ENCODE measurements at places on chromosomes 7 and 10.

DNA sequence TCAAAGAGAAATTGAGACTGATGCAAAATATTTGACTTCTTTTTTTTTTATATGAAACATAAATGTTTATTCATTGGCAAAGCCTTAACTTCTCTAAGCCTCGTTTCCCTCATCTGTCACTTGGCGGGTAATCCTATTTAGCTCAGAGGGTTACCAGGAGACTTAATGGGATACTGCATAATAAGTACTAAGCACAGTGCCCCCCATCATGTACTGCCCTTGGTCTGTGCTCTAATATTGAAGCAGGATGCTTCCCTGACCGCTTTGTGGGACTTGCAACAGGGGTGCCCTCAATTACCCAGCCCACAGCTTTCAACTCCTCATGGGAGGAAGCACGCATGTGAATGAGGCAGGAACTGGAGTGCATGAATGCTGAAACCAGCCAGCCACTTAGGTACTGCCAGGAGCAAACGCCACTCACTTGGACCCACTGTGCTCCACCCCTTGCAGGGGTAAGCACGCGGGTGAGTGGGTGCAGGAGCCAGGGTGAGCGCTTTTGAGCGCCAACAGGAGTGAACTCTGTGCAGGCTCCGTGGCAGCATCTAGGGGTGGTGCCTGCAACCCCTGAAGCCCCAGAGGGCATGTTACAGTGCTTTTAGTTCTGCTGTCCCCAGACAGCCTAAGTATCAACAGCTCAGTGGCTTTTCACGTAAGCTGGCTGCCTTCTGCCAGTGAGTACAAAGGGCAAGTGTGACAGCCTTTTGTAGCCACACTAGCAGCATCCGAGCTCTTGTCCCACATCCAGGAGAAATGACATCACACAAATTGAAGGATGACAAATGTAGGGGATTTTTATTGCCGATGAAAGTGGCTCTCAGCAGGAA, 209.8 kb upstream of the C7orf33 start:
- no peak for DNase-seq

DNA sequence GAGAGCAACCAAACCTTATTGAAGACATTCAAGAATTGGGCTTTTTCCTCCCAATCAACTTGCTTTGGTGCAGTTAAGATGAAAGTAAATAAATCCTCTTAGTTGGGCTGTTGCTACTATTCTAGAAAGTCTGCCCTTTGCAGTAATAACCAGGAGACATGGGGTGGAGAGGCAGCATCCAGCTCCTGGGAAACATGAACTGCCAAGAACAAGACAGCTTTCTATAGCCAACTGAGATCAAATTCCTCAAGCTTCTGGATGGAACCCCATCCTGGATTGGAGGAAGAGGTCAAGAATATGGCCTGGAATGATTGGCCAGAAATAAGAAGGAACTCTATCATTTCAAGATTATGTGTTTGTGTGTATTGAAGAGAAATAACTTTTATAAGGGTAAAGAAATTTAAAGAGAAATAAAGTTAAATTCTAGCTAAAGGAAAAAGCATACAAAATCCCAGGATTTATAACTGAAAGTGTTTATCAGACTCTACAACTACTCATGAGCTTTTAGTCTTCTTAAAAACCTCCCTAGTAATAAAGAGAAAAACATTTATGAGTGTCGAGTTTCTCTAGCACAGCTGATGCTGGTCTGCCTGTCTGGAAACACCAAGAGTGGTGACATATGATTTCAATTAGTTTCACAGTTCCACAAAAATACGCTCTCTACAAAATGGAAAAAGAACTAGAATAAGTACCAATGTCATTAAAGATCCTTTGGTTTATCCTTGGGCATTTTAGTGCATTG, 70.1 kb upstream of the COL1A2 start:
- DNase-seq = no peak

- no peak for DNase-seq
These were observed 19.7 kb downstream of the LIPK start for GRCh38 chr10:88725798-88726197.

DNA sequence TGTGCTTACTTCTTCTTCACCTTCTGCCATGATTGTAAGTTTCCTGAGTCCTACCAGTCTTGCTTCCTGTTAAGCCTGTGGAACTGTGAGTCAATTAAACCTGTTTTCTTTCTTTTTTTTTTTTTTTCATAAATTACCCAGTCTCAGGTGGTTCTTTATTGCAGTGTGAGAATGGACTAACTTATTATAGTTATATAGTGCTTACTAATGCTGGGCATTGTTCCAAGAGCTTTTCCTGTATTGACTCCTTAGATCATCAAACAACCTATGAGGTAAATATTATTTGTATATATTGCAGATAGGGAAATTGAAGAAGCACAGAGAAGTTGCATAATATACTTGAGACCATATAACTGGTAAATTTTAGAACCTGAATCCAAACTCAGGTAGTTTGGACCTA, 98.1 kb downstream of the MBL2 start:
- DNase-seq = no peak

DNA sequence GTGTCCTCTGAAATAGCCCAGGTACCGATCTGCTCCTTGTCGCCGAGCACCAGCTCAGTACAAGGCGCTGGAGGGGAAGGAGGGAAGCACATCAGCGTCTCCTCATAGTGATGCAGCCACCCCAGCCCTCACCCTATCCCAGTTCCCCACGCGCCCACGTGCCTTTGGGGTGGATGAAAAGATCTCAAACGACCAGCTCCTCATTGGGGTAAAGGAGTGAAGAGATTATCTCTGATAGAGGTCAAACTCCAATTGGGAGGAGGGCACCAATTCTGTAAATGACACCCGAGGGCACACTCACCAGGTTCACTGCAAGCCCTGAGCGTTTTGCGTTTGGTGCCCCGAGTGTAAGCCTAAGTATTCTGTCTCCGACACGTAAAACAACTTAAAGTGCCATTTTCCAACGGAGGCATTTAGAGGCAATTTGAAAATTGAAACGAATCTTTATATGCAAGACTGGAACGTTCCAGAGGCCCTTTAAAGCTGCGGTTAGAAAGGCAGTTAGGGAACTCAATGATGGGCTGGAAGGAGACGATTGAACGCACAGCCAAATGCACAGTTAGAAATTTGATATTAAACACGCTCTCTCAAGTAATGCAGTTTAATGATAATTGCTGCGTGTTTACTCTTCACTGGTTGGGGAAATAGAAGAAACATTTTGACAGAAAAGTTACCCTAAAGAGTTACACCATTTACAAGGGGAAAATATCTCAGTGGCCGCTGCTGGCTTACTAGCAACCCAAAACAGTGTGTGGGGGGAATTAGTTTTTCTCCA, 8.9 kb upstream of the EMX2 start:
- DNase-seq = no peak

DNA sequence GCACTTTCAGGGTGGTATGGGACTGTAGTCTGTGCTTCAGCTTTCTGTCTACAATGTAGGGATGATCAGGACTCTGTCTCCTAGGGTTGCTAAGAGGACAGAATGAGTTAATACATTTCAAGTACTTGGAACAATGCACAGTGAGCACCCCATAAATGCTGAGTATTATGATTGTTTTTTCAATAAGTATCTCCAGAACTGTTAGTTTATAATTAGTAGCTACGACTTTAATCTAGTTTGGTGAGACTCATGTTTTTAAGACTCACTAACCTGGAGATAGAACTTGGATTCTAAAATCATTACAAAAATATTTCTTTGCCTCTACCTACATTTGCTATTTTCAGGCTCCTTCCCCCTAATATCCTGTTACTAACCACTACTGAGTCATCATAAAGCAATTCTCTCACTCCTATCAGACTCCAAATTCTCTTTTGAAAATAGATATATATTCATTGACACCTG, 95.3 kb downstream of the CPED1 start:
- DNase-seq = no peak

DNA sequence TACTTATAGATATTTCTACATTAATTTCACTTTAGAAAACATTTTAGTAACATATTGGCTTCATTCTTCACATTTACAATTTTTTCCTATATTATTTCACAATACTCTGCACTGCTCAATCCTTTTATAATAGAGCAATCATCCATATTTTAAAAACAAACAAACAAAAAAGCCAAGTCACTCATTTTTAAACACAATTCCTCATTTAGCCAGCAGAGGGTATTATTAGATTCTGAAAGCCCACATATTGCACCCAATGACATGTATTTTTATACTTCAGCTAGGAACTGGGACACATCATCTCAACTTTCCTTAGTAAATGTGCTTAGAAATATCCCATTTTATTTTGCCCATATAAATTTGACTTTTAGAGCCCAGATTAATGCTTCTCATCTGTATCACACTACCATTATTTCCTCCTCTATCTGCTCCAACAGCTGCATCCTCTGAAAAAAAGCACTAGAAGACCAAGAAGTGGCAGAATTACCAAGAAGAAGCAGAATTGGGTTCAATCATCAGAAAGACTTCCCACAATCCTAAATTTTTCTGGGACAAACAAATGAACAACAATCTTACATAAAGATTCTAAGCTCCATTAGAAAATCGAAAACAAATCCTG, 29.5 kb downstream of the CTNNA3 start:
- no peak for DNase-seq

DNA sequence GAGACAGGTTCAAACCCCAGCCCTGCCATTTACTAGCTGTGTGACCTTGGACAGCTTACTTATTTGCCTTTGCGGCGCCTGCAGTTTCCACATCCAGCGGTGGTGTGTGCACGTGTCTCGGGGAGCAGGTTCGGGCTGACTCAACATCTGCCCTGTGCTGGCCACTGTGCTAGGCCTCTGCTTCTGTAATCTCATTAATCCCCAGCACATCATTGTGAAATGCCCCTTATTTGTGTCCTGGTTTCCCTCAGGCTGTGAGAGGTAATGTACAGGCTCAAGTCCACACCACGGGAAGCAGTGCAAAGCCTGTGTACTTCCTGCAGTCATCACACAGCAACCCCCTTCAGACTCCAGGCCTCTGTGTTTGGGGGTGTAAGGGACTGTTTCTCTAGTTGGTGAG, 285.7 kb downstream of the RPS24 start:
- no peak for DNase-seq

- no peak for DNase-seq
These were observed 26.5 kb upstream of the BET1 start for GRCh38 chr7:94030634-94031033.

- peak; percentile 60 for DNase-seq
These were observed 49.9 kb upstream of the STEAP1B start for GRCh38 chr7:22549667-22550513.

GRCh38 chr10:60139290-60139689, 232.9 kb upstream of the CCDC6 start:
- DNase-seq = no peak

DNA sequence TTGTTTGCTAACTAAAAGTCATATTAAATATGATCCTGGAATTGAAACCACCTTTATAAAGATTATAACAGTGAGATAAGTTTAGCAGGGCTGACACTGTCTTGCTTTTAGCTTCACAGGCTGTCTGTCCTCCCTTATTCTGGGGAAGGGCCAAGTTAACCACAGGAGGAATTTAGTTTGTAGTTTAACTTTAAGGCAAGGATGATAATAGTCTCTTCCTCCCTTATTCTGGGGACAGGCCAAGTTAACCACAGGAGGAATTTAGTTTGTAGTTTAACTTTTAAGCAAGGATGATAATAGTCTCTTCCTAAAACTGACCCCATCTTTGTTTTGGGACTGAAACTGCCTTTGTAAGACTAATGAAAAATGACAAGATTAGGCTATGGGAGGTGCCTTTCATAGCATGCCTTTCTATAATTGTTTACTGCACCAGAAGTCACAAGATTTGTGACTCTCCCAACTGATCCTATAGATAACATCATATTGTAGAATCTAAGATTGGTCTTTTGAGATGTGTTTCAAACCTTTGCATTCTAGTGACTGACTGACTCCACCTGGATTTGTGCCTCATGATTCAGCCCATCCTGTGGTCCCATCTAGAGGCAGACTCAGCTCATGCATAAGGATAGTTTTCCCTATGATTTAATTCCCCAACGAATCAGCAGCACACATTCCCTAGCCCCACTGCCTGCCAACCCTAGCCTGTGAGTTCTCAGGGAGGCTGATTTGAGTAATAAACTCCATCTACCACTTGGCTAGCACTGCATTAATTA, 212.0 kb downstream of the MAGI2 start:
- DNase-seq = no peak

DNA sequence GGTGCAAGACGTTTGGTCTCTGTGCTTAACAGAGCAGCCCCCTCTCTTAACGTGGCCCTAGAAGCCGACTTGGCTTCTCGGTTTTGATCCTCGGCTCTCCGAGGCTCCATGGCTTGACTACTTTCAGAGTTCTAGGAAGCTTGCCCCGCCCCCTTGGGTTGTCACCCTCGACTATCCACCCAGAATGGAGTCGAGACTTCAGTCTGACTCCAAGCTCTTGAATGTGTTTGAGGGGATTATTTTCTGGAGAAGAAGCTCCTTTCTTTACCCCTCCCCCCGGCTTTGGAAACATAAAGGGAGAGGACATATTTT, 448 bp downstream of the SEC24C start:
- peak; percentile 78 for DNase-seq

DNA sequence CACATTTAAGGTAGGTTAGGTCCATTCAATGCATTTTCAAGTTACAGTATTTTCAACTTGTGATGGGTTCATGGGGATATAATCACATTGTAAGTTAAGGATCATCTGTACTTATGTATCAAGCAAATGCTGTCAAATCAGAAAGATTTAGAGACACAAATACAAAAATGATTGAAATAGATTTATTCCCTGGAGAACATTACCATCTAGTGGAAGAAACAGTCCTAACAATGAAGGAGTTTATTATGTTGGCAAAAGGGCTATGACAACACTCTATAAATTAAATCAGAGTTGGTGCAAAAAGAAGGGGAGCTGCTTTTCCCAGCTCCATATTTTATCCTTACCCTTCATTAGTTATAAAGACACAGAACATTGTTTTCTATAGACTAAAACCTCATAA, 69.0 kb downstream of the PRSS58 start:
- no peak for DNase-seq

DNA sequence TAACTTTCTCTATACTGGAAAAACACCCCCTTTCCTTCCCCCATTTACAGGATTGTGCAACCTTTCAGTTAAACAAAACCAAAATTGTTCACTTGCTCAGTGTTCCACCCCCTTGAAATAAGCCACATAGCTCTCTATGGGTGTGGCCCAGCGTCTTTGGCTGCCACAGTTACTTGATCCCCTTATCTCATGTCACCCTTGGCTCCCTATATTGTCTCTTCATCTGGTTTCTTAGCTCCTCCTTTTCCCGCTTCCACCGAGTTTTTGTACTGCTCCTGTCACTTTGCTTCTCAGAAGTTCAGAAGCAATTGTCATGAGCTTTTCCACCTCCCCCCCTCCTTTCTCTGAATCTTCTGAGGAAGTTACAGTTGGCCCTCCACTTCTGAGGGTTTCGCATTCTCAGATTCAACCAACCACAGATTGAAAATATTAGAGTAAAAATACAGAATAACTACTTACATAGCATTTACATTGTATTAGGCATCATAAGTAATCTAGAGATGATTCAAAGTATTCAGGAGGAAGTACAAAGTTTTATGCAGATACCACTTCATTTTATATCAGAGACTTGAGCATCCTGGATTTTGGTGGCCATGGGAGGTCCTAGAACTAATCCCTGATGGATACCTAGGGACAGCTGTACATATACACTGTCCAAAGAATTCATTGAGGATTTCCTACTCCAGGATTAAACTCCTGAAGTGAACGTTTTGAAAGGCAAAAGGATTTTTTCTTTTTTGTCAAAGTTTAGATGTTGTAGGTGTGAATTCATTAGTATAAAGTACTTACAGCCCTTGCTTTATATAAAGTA, 60.4 kb downstream of the ADD3 start:
- DNase-seq = no peak
